ENCODE measurements at places on chromosomes 5 and 9.

DNA sequence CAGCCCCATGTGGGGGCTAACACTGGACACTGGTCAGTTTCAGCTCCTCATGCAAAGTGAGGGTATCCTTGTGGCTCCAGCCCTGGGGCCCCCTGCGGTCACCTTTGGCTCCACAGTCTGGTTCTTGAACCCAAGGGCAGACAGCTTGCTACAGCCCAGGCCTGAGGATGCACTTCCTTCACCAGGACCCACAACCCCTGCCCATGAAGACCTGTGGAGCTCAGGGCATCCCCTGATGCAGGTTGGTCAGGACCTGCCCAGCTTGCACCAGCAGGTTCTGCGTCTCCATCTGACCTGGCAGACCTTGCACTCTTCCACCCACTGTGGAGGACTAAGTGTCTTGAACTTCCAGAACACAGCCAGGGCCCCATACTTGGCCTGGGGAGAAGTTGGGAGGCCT lies 3.7 kb upstream of the MRNIP start:
- DNase-seq, result no peak

DNA sequence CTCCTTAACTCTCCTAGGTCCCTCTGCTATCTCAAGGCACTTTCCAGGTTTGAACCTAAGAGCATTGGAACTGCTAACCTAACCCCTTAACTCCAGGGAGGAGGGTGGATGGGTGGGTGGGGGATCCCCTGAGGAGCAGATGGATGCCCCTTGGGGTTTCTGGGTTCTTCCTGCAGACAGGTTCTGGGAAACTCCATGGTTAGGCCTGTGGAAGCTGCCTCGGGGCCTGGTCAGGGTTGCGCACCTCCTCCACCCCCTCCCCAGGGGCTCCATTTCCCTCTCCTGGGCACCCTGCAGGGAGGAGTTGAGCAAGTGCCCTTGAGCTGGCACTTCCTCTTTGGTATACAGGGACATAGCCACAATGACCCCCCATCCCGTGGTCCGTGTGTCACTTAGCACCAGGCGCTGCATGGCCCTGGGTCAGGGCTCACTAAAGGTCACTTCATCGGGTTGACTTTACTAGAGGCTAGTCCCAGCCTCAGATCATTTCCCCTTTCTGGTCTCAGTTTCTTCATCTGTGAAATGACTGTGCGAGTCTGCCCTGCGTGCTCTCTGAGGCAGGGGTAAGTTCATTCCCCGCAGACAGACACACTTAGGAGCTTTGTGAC lies 16.0 kb downstream of the CXXC5 start:
- DNase-seq, result no peak

DNA sequence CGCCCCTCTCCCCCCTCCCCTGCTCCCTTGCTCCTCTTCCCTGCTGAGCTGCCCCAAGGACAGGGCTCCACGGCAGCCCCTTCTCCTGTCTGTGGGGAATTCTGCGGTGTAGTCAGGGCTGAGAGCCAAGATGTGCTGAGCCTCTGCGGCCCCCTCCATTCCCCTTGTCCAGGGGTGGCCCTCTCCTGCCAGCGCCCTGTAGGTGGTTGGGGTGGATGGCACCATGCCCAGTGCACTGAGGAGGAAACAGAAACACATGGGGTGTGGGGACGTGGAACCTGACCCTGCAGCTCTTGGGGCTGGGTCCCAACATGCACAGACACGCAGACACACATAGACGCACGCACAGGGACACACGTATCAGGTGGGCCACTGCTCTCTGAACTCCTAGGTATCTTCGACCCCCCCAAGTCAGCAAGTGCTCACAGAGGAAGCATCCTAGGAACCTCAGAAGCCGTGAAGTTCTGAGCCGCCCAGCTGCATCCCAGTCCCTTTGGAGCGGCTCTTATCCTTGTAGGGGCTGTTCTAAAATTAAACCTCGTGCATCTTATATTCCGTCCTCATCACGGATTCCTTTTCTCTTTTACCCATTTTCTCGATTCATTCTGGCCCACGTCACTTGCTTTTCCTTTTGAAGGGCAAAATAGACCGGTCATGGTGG lies 64.8 kb downstream of the HMCN2 start:
- no peak for DNase-seq

DNA sequence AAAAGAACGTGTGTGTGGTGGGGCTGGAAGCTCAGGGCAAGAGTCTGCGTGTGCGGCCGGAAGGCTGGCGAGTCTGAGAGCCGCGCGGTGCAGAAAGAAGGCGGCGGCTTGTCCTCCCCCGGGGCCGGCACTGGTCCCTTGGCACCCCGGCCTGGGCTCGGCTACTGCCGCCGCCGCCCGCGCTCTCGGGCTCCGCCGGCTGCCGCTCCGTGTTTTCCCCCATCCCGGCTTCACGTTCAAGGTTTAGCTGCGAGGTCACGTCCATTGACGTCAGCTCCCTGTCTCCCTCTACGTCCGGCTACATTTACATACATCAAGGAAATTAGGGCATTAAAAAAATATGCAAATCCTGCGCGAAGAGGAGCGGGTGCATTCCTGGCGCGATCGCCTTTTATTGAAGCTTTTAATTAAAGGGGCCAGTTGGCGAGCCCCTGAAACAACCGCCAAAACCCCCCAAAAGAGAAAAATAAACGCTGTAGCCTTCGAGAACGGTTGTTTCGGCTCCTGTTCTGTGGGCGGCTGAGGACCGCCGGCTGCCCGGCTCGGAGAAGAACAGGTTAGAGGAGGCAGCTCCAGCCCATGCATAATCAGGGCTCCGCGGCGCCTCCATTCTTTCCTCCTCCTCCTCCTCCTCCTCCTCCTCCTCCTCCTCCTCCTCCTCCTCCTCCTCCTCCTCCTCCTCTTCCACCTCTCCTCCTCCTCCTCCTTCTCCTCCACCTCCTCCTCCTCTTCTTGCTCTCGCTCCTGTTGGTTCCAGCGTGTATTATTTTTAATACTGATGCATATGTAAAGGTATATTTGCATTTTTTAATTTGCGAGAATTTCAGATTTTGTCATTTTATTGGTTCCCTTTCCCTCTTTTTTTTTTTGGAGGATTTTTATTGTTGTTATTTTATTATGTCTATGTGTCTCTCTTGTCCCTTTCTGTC lies 207.0 kb downstream of the MEF2C start:
- peak; percentile 67 for DNase-seq

DNA sequence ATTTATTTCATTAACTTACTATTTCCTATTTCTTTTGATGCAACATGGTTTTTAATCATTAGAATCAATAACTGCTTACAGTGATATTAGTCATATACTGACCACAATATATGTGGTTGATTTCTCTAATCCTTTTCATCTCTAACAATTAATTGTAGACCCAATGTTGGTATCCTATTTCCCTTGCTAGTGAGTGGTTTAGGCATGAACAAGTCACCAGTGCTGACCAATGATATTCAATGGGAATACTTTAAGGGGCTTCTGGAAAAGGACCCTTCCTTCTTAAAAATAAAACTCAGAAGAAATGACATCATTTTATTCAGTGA lies 672.4 kb upstream of the GRAMD2B start:
- no peak for DNase-seq

- DNase-seq, result no peak
Observed at GRCh38 chr9:83219924-83220438, 157.0 kb upstream of the RASEF start.

- DNase-seq, result no peak
Observed at GRCh38 chr5:54873691-54874090, 111.7 kb downstream of the ESM1 start.

DNA sequence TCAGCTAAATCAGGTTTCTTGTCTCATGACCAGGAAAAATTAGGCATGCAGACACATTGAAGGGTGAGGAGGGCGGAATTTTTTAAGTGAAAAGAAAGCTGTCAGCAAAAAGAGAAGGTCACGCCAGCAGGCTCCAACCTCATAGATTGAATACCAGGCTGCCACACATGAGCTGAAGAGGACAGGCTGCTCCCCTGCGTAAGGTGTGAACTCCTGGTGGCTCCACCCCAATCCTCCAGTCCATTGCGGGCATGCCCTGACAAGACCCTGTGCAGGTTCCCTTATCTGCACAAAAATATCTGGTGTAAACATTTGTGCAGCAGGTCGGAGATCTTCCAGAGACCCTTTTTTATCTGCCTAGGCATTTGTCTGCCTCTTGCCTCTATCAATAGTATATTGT lies 22.9 kb upstream of the TEX10 start:
- DNase-seq, result no peak

- no peak for DNase-seq
Observed at GRCh38 chr5:138974227-138975063, 99.3 kb upstream of the LRRTM2 start.

GRCh38 chr9:123296174-123296573 lies 27.8 kb upstream of the STRBP start:
- no peak for DNase-seq

GRCh38 chr5:109045710-109046109 lies 298.0 kb downstream of the FER start:
- no peak for DNase-seq

GRCh38 chr5:135059000-135059923 lies 25.2 kb upstream of the PITX1 start:
- DNase-seq, result no peak

DNA sequence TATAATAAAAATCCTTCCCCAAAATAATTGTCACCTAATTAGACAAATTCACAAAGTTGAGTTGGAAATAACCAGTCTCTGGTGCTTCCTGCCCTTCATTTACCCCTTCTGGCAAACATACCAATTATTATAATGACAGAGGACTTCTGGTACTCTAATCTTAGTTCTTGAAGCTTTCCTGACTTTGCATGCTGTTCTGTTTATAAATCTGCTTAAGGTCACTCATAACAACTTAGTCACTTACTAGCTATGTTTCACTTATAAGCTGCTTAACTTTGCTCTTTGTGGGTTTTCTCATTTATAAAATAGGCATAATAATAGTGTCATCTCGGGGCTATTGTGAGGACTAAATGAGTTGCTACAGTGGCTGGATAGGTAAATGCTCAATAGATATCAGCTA lies 446.5 kb downstream of the EFNA5 start:
- no peak for DNase-seq

DNA sequence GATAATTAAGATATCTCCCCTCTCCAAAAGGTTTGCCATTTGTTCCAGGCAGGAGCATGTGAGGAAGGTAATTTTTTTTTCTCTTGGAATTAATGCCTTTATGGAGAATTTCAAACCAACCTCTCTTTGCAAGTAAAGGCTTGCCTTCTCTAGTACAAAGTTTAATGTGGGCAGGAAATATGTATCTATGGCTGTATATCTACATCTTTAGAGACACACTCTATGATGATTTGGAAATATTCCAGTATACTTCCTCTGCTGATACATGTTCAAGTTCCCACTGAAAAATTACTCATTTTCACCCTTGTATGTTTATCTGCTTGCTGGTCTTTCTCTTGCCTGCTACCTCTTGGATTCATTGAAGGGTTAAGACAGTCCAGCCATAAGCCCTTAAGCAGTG lies 83.5 kb upstream of the SEMA6A start:
- no peak for DNase-seq

DNA sequence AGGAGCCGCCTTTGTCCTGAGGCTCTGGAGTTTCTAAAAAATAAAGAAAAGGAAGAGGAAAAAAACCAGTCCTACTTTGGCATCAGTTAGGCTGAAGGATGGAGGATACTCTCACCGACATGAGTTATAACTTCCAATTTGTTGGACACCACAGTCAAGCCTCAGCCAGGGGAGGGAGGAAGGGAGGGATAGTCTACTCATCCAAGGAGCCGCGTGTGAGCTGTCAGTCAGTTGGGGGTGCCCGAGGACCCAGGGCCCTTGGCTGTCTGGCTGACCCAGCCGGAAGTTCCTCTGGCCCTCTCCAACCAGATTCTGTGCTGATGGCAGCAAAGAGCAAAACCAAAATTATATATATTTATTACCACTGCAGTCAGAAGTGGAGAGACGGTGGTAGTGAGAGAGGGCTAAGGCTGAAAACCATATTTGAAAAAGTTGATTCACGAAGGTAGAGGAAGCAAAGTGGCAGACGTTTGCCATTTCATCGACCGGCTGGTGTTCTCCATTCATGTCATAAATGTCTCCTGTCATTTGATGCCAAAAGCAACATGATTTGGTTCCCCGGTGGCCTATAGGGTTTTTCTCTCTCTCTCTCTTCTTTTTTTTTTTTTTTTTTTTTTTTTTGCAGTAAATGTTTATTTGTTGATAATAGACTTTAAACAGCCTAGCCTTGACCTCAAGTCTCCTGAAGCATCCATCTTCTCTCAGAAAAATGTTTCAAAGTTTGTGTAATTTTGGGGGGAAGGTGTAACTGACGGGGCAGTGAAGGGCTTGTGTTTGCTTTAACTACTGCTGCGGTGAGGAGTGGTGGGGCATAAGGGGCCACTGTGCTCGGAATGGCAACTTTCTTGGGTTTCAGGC lies 7.6 kb downstream of the LMX1B start:
- DNase-seq, result no peak

GRCh38 chr9:113772121-113772810 lies 103.8 kb upstream of the ZNF618 start:
- no peak for DNase-seq

GRCh38 chr5:170633235-170634081 lies 129.6 kb downstream of the KCNIP1 start:
- no peak for DNase-seq

DNA sequence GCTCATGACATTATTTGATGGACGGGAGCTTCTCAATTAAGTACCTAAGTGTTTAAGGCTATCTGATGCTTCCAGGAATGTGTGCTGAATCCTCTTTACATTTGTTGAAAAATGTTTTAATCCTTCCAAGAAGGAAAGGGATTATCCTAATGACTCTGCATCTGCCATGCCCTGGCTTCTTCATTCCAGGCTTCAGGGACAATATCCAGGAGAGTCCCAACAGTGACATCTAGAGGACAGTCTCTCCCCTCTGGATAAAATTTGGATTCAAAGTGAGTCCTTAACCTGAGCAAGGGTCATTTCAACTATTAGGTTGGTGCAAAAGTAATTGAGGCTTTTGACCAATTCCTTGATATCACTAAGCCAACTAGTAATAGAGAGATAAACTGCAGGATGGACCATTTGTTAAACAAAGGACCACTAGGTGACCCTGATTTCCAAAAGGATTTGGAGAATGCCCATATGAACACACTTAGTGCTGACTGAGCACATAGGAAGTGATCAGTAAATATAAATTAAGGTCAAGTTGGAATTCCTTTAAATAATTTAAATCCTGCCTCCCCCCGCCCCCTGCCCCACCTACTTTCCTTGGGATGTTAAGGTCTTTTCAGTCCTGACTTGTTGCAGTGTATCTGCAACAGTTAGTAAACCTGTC lies 19.1 kb downstream of the TNFSF8 start:
- DNase-seq, result no peak

GRCh38 chr9:128556926-128557634 lies 4.7 kb downstream of the SPTAN1 start:
- no peak for DNase-seq

DNA sequence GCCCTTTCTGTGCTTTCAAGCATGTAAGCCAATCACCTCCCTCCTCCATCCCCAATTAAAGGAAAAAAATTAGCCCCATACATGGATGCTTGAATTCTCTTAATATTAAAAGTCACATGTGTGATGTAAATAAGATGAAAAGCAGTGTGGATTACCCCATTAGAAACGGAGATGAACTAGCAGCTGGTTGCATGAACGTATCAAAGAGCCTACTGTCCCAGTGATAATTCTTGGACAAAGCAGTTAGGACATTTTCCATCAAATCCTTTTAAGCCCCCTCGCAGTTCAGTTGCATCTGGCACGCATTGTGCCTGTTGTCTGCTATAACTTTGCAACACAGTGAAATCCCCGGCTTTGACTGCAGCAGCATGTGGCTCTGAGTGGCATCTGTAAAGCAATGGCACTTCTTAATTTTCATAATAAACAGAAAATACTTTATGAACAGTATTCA lies 285.6 kb downstream of the FBXL7 start:
- DNase-seq, result no peak

- no peak for DNase-seq
Observed at GRCh38 chr9:82949203-82949602, 113.7 kb downstream of the RASEF start.

Data from neural crest cell (in vitro differentiated cells).